CD8-positive, alpha-beta memory T cell (primary cell): ENCODE measurements at places on chromosomes 13 and 19. TPM values are rescaled to one million over a fixed set of nuclear protein-coding genes. Genes with fewer than 3 reads are reported as not detected.

DNA sequence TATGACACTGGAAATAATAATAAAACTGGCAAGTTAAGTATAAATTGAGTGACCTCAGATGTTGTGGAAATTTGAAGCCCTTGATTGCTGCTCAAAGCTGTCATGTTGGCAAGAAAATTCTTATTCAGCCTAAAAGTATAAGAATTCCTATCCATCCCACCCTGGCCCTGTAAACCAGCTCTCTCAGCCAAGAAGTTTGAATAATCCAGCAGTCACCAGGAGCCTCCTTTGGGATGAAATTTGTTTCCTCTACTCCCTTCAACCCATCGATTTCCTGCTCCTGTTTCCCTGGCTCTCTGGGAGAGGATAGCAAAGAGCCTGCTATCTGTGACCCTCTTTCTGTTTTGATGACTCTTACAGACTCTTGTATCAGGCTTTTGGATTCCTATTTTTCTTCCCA, 169.3 kb downstream of the LHFPL6 start:
- no peaks in the 10 kb centered on the region for H3K36me3 ChIP-seq
- H3K27ac ChIP-seq = no peak overlapping the region
- no peak overlapping the region for H3K4me3 ChIP-seq
- no peak for DNase-seq
- no peaks in the 10 kb centered on the region for H3K27me3 ChIP-seq

The JSRP1 gene
- 0.73 TPM for total RNA-seq

DNA sequence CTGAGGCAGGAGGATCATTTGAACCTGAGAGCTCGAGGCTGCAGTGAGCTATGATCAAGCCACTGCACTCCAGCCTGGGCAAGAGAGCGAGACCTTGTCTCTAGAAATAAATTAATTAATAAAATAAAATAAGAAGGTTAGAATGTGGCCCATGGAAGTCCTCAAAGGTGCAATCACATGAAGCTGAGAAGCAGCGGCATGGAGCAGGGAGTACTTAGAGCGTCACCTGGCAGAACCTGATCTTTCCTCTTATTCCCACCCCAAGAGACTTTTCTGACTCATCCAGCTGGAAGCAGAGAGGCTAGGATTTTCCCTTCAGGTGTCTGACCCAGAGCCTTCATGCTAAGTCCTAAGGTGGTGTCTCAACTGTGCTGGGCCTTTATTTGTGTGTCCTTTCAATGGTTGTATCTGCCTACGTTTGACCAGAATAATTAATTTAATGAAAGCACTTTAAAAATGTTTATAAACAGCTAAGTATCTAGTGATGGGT, 8.9 kb upstream of the MRPS31 start:
- DNase-seq = no peak
- H3K4me1 ChIP-seq = peaks cover 23% of the 10 kb centered on the region
- H3K27me3 ChIP-seq = no peaks in the 10 kb centered on the region
- no peaks in the 10 kb centered on the region for H3K36me3 ChIP-seq
- H3K4me3 ChIP-seq = no peak overlapping the region
- H3K27ac ChIP-seq = no peak overlapping the region

GRCh38 chr19:16115301-16116039, 3.8 kb downstream of the RAB8A start:
- H3K36me3 ChIP-seq = peaks cover 15% of the 10 kb centered on the region
- no peak overlapping the region for H3K4me3 ChIP-seq
- H3K27ac ChIP-seq = no peak overlapping the region
- no peaks in the 10 kb centered on the region for H3K27me3 ChIP-seq
- H3K4me1 ChIP-seq = peaks cover 55% of the 10 kb centered on the region

GRCh38 chr19:17148130-17148529, 67.0 kb upstream of the USE1 start:
- H3K4me3 ChIP-seq = no peak overlapping the region
- H3K27ac ChIP-seq = no peak overlapping the region
- no peaks in the 10 kb centered on the region for H3K27me3 ChIP-seq
- no peak for DNase-seq
- peaks cover 28% of the 10 kb centered on the region for H3K36me3 ChIP-seq
- H3K4me1 ChIP-seq = no peaks in the 10 kb centered on the region

The KLK3 gene
- not detected for total RNA-seq

- H3K4me3 ChIP-seq = no peak overlapping the region
- no peaks in the 10 kb centered on the region for H3K4me1 ChIP-seq
- H3K27me3 ChIP-seq = peaks cover 5% of the 10 kb centered on the region
- no peaks in the 10 kb centered on the region for H3K36me3 ChIP-seq
These were observed 6.2 kb upstream of the KLK13 start for GRCh38 chr19:51071095-51071405.

DNA sequence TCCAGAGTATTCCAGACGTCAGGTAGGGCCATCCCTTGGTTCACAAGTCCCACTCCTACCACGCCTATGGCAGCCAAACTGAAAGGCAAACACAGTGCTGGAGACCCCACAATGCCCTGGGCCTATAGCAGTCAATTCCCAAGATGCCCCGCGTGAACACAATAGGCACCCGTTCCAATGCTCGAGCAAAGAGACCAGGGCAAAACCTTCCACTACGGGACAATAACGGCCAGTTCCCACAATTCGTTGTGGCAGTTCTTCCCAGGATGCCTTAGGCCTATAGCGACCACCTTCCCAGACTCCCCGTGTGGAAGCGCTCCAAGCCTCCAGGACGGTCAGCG, 538 bp downstream of the ZNF428 start:
- peak overlapping the region; percentile 66 for H3K4me3 ChIP-seq
- no peak for DNase-seq
- H3K27ac ChIP-seq = peak overlapping the region; percentile 91
- no peaks in the 10 kb centered on the region for H3K27me3 ChIP-seq

GRCh38 chr13:60286707-60287106, 110.3 kb upstream of the TDRD3 start:
- DNase-seq = no peak
- H3K27me3 ChIP-seq = no peaks in the 10 kb centered on the region
- H3K4me3 ChIP-seq = no peak overlapping the region
- H3K36me3 ChIP-seq = no peaks in the 10 kb centered on the region
- no peaks in the 10 kb centered on the region for H3K4me1 ChIP-seq

DNA sequence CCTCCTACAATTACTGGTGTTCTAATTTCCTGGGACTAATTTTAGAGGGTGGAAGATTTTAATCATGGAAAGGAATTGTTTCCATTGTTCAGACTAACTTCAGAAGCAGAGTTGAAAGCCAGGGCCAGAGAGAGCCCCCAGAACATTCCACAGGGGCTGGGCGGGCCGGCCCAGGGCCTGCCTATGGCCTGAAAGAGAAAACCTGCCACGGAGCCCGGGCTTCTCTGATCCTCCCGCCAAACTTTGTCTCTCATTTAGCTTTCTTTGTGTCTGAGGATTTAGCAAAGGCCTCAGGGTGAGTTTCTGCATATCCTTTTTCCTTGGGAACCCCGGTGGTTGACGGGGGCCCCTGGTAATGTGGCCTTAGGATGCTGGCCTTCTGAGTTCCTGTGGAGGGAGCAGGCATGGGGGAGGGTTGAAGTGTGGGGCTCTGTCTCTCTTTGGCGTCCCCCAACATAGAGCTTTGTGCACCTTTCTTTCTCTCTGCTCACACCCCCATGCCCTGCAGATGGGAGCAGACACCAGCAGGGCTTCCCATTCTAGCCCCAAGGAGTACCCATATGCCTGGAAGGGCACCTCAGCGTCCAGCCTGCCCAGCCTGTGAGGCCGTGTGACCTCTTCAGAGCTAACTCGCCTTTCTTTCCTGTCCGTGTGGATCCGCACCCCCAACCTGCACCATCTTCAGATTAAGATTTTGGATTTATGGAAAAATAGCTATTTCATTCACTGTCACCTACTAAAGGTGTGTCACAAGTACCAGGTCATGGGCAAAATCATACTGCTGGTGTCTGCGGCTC, 539.5 kb downstream of the FGF9 start:
- H3K4me3 ChIP-seq = no peak overlapping the region
- H3K4me1 ChIP-seq = no peaks in the 10 kb centered on the region
- no peak for DNase-seq
- no peak overlapping the region for H3K27ac ChIP-seq

DNA sequence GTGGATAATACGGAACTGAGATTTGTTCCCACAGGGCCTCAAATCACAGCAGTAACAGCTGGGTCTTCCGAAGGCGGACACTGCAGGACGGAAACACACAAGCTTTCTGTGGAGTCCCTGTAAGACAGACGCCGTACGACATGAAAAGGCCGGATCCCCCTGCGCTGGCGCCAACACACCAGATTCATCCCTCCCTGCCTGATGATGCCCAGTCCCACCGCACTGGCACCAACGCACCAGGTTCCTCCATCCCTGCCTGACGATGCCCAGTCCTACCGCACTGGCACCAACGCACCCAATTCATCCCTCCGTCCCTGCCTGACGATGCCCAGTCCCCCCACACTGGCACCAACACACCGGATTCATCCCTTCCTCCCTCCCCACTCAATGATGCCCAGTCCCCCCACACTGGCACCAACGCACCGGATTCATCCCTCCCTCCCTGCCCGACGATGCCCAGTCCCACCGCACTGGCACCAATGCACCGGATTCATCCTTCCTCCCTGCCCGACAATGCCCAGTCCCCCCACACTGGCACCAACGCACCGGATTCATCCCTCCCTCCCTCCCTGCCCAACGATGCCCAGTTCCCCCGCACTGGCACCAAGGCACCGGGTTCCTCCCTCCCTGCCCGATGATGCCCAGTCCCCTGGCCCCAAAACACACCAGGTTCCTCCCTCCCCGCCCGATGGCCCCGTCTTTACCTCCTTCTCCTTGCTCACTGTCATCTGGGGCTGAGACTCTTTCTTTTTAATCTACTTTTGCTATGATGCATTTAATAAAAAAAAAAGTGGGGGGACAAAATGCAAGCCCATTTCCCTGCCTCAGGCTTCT, 55.1 kb downstream of the RASA3 start:
- peaks cover 47% of the 10 kb centered on the region for H3K4me1 ChIP-seq
- H3K27me3 ChIP-seq = no peaks in the 10 kb centered on the region
- DNase-seq = no peak
- H3K36me3 ChIP-seq = peaks cover 37% of the 10 kb centered on the region

DNA sequence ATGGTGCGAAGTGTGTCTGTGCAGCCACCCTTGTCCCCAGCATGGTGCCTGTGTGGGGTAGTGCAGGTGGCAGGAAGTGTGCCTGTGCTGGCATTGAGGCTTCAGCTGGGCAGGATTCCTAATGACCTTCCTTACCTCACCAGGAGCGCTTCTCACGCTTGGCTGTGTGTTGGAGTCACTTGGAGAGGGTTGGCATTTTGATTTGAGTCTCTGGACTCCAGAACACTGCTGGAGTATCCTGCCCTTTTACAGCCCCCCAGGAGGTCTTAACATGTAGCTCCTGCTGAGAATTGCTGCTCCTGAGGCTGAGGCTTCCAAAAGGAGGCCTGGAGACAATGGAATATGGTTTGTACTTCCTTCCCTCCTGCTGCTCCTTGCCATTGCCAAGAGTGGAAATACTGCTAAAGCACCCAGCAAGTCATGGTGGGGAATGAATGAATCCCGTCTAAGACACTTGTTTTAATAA, 87.1 kb downstream of the ARHGEF7 start:
- H3K4me1 ChIP-seq = peaks cover 34% of the 10 kb centered on the region
- no peak overlapping the region for H3K27ac ChIP-seq
- no peaks in the 10 kb centered on the region for H3K27me3 ChIP-seq
- no peak overlapping the region for H3K4me3 ChIP-seq
- no peak for DNase-seq
- H3K36me3 ChIP-seq = no peaks in the 10 kb centered on the region

- peaks cover 2% of the 10 kb centered on the region for H3K4me1 ChIP-seq
- no peaks in the 10 kb centered on the region for H3K36me3 ChIP-seq
- H3K27ac ChIP-seq = peak within 1 kb of the TSS; percentile 84
- no peak for DNase-seq
These were observed at the start of gene F2RL3 for GRCh38 chr19:16888629-16889365. F2RL3 (plus strand) TSS chr19:16888999; CDS start chr19:16889190, 191 bp downstream.

DNA sequence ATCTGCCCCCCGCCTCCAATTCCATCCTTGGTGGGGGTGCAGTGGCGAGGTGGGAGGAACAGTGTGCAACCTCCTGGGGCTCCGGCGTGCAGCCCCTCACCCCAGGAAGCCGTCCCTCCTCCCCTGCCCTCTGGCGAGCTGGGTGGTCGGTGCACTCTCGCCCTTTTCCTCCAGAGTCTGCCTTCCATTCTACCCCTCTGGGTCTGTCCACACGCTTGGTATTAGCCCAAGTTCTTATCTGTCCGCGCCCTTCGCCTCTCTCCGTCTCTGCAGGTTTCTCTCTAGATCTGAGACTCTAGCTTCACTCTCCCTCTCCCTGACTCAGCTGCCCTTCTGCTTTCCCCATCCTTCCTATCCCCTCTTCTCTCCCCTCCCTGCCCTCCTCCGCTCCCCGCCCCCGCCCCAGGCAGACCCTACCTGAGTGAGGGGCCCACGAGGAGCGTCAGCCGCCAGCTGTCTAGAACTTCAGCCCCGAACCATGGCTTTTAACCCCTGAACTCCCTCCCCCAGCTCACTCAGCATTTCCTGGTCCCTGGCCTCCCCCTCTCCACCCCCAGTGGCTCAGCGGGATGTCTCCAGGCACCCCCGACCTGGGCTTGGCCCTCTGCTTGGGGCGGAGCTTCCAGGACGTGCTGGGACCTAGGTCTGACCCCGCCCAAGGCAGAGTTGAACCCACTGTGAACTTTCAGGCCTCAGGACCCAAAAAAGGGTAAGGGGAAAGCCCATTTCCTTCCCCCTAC, 499 bp upstream of the KLK13 start:
- H3K4me1 ChIP-seq = no peaks in the 10 kb centered on the region
- H3K4me3 ChIP-seq = no peak overlapping the region
- H3K36me3 ChIP-seq = no peaks in the 10 kb centered on the region

DNA sequence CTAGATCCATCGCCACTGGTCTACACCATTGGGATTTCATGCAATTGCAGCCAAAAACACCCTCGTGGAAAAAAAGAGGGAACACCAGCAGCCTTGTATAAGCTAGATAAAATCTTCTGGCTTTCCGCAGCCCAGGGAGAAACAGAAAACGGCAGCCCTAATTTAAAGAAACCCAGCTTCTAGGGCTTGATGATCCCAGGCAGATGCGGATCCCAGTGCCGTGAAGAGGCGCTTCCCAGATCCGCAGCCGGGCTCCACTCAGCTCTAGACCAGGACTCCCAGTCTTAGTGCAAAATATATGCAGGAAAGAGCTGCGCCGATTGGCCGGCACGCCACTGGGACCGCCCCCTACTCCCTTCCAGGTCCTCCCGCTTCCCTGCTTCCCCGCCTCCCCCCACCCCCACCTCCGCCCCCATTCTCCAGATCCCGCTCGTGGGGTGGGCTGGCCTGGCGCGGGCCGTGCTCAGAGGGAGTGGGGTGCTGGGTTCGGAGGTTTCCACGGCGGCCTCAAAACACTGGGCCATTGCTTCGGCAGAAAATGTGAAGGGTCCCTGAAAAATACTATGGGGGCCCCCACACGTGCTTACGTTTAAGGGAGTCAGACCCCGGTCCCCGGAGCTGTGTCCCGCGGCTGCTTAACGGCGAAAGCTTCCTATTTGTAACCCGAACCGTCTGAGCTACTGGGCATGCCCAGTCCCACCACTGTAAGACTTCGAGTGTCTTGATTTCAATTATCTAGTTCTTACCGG, 63.1 kb downstream of the SERP2 start:
- H3K4me3 ChIP-seq = peak overlapping the region; percentile 76
- peak; percentile 62 for DNase-seq
- H3K27ac ChIP-seq = peak overlapping the region; percentile 71
- H3K27me3 ChIP-seq = peaks cover 7% of the 10 kb centered on the region
- H3K4me1 ChIP-seq = peaks cover 22% of the 10 kb centered on the region

GRCh38 chr13:93268327-93269028, 41.9 kb downstream of the GPC6 start:
- no peak overlapping the region for H3K4me3 ChIP-seq
- no peaks in the 10 kb centered on the region for H3K36me3 ChIP-seq
- H3K27ac ChIP-seq = no peak overlapping the region
- DNase-seq = no peak
